ENCODE measurements at places on chromosomes 16 and 17. TPM values are rescaled to one million over a fixed set of nuclear protein-coding genes. Genes with fewer than 3 reads are reported as not detected.

GRCh38 chr17:51185763-51186332 is 19.6 kb downstream of the NME2 start:
- no peak for DNase-seq

DNA sequence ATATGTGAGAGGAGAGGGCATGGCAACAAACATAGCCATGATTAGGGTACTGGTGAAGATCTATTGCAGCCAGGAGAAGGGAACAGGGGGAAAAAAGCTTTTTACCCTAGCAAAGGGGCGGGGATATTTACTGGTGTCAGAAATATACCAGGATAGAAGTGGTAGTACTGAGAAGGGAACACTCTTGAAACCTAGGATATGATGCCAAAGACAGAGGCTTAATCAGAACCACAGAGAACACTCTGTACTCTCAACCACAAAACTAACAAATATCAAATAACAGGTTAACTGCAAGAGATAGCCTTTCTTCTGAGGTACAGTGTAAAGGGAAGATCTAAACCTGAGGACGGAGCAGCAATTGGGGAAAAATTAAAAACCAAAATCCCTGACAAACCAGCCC is 112.2 kb downstream of the KIF2B start:
- no peak for DNase-seq

DNA sequence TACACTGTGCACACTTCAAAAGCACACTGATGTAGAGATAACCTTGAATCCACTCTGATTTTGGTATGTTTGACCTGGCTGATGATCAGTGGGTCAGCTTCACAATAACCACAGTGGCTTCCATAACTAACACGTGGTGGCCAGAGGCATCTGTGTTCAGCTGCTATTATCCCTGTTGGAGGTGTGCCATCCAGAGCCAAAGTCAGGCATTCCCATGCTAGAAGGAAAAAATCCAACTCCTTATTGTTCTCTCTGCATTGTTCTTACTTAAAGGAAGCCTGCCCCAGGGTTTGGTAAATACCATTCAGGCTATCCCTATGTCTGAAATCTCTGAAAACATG is 127.3 kb upstream of the MON1B start:
- no peak for DNase-seq

- peak; percentile 70 for DNase-seq
Observed at GRCh38 chr17:48439875-48440505, 10.0 kb upstream of the SKAP1 start.

GRCh38 chr16:85688586-85689284 is at the start of gene GINS2:
GINS2 (minus strand) TSS chr16:85688954; CDS start chr16:85688898, 56 bp downstream.
- peak; percentile 82 for DNase-seq

GRCh38 chr16:79169239-79169638 is 431.3 kb downstream of the MAF start:
- no peak for DNase-seq

- no peak for DNase-seq
Observed at GRCh38 chr17:28938552-28938951, 12.8 kb downstream of the PHF12 start.

- DNase-seq, result no peak
Observed at GRCh38 chr16:57239107-57239506, 6.0 kb upstream of the ARL2BP start.

DNA sequence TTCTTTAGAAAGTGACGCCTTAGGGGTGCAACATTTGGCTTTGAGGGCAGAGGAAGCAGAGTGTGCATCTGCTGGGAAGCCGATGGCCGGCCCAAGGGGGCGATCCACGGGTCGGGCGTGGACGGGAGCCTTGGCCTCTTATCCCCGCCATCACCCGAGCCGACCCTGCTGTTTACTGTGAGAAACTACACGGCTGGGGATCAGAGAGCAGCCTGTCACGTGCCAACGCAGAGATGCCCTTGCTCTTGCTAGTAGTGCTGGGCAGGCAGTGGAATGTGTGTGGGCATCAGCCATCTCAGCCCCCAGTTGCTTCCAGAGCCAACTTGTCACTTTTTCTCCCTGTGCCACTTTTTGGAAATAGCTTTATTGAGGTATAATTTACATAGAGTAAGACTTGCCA is 26.7 kb upstream of the ITGB4 start:
- DNase-seq, result no peak

- DNase-seq, result no peak
Observed at GRCh38 chr17:13594310-13594709, 7.4 kb downstream of the HS3ST3A1 start.

DNA sequence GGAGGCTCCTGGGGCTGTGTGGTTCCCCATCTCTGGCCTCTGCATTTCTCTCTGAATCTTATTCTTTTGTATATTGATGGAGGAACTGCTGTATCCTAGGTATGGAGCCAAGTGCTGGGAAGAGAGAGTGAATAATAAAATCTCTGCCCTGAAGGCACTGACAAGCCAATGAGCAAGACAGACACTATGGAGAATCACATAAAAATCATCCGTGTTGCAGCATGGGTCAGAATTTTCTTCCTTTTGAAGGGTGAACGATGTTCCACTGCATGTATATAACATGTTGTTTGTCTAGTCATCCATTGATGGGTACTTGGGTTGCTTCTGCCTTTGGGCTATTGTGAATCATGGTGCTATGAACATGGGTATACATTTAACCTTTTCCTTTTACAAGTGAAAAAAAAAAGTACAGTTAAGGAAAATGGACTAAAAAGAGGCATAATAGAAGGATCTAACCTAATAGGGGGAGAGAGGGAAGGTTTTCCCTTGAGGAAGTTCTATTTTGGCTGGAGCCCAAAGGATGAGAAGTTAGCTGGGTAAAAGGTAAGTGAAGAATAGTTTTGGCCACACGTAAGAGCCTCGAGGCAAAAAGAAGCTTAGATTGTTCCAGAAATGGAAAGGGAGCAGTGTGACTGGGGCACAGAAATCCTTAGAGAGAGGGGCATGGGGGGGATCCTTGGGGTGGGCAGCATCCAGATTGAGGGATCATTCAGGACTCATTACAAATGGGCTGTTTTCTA is 32.3 kb upstream of the GNA13 start:
- DNase-seq, result no peak

GRCh38 chr16:50300942-50301625 is 34.7 kb downstream of the ADCY7 start:
- DNase-seq, result no peak

DNA sequence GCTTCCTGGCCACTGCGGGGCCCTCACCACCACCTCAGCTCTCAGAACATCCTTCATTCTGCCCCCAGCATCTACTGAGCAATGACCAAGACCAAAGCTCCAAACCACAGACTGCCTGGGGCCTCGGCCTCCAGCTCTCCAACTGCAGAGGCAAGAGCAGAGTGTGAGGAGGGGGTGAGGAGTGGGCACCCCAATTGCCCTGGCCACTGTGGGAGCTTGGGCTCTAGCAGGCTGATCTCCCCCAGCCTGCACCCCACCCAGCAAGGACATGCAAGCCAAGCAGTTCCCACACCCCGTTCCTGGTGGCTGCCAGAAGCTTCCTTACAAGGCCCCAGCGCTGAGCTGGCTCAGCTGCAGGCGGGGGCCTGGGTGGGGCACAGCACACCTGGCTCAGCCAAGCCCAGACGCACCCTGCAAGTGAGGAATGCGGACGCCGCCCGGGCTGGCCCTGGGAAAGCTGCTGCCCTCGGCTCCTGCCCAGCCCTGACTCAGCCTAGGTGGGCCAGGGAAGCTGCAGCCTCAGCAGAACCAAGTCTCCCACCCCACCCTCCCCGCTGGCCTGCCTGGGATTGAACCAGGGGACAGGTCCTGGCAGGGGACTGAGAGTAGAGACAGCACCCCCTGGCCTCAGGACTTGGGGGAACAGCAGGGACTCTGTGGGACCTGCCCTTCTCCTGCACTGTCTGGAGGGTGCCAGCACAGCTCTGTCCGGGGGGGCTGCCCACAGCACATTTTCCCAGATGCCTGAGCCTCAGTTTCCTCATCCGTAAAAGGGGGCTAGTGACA is 29.7 kb upstream of the KRT17 start:
- no peak for DNase-seq

- no peak for DNase-seq
Observed at GRCh38 chr16:2992383-2993081, 12.3 kb upstream of the PKMYT1 start.

GRCh38 chr17:40854175-40854814 is 12.7 kb downstream of the KRT12 start:
- no peak for DNase-seq

DNA sequence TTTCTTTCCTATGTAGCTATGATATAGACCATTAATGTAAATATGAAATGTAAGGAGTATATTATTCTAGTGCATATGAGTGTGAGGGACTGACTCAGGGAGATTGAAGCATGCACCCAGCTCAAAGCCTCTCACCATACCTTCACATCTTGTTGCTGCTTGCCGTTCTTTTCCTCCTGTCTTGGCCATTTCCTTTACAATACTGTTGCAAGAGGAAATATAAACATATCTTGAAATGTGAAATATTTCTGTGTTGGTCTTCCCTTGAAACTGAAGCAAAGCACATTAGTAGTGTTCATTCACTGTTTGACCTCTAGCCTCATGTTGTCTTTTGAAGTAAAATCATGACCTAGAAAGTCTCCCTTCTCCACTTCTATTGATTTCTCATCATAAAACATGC is 46.6 kb downstream of the PHKB start:
- no peak for DNase-seq

GRCh38 chr16:82580298-82580890 is 46.4 kb upstream of the CDH13 start:
- DNase-seq, result peak; percentile 12

DNA sequence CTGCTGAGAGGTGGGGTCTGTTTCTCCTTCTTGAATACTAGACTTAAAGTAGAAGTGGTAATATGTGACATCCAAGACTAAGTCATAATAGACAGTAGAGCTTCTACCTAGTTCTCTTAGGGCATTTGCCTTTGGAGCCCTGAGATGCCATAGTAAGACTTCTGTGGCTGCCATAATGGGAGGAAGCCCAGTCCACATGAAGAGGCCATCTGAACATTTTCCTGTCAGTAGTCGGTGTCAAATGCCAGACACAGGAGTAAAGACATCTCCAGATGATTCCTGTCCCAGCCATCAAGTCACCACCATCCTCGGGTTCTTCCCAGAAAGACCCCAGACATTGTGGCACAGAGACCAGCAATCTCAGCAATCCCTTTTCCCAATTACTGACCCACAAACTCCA is 58.1 kb upstream of the IRX6 start:
- DNase-seq, result no peak

GRCh38 chr16:88558457-88559442 is 11.5 kb upstream of the ZC3H18 start:
- peak; percentile 53 for DNase-seq

- DNase-seq, result no peak
Observed at GRCh38 chr16:29775742-29776408, 2.2 kb upstream of the ZG16 start.

DNA sequence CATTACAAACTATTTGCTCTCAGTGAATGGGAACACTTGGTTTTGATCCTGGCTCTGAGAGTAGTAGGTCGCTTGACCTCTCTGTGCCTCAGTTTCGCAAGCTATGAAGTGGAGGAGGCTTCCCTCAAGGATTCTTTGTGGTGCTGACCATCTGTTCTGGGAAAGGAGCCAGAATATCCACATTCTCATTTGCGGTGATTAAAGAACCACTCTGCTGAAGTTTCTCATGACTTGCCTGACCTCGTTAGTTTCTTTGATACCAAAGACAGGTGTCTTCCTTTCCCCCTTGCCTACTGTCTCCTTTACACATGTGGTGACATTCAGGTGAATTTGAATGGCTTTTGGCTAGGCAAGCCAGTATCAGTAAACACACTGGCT is 116.0 kb downstream of the SNX29 start:
- DNase-seq, result no peak

DNA sequence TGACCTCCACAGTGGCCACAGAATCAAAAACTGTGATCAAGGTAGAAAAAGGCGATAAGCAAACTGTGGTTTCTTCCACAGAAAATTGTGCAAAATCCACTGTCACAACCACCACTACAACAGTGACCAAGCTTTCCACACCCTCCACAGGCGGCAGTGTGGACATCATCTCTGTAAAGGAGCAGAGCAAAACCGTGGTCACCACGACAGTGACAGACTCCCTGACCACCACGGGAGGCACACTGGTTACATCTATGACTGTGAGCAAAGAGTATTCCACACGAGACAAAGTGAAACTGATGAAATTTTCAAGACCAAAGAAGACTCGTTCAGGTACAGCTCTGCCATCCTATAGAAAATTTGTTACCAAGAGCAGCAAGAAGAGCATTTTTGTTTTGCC is 83.6 kb downstream of the C17orf58 start:
- DNase-seq, result no peak

- no peak for DNase-seq
Observed at GRCh38 chr17:32302860-32303649, 37.4 kb downstream of the RHBDL3 start.

DNA sequence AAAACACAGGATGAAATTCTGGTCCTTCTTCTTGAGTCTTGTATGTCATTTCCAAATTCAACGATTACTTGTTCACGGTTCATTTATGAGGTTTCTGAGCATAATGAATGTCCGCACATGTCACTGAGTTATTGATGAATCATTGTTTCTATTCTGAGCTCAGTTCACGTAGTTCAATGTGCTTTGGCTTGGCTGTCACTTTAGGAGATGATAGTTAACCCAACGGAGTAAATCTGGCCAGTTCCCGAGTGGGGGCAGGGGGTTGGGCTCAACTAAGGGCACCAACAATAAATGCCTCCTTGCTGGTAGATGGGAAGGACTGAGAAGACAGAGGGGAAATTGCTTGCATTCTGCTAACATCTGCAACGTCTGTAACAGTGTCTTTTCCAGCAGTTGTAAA is 239.4 kb upstream of the HSBP1 start:
- no peak for DNase-seq

- no peak for DNase-seq
Observed at GRCh38 chr17:43351691-43352090, 47.1 kb upstream of the ARL4D start.

HSF5 gene
- polyA plus RNA-seq, result 0.52 TPM

DNAH2 gene
- polyA plus RNA-seq, result 0.52 TPM

KRT38 gene
- polyA plus RNA-seq, result not detected

SCO1 gene
- 41.2 TPM for polyA plus RNA-seq

KRTAP4-4 gene
- not detected for polyA plus RNA-seq

HBA2 gene
- polyA plus RNA-seq, result 570 TPM

CCL8 gene
- 0.15 TPM for polyA plus RNA-seq

TMEM97 gene
- 58.0 TPM for polyA plus RNA-seq

CMTM2 gene
- polyA plus RNA-seq, result 0.75 TPM

PHOSPHO1 gene
- 1.3 TPM for polyA plus RNA-seq

HBZ gene
- 0.30 TPM for polyA plus RNA-seq

KRT40 gene
- not detected for polyA plus RNA-seq
